Pulmonary artery endothelial cell (primary cell): ENCODE measurements at places on chromosomes 1 and 21. TPM values are rescaled to one million over a fixed set of nuclear protein-coding genes. Genes with fewer than 3 reads are reported as not detected.

DNA sequence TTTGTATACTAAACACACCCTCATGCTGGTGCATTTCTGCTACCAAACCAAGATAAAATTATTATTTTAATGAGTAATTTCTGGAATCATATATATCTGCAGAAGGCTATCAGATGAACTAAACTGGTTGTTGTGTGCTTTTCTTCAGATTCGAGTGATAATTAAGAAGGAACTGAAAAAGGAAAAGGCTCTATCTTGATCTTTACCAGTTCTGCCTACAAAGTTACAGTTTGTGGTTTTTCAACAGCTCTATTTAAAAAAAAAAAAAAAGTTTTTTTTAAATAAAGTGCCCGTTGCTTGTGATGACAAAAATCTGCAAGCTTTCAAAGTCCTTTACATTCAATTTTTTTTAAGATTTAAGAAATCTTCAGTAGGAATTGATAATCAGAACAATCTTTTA is 13.6 kb downstream of the DENND1B start:
- no peak for DNase-seq

- no peak for DNase-seq
These were observed 15.9 kb upstream of the ELOA start for GRCh38 chr1:23727362-23727811.

GRCh38 chr1:186442651-186443375 is 18.1 kb downstream of the PDC start:
- peak; percentile 74 for DNase-seq

GRCh38 chr1:165633614-165634013 is 2.6 kb downstream of the MGST3 start:
- no peak for DNase-seq

MSH4 gene
- total RNA-seq = 0.13 and 0.35 TPM in 2 replicates

- no peak for DNase-seq
These were observed 96.3 kb upstream of the KLHDC7A start for GRCh38 chr1:18384471-18384870.

- no peak for DNase-seq
These were observed 29.8 kb downstream of the RBM11 start for GRCh38 chr21:14245711-14246110.

DNA sequence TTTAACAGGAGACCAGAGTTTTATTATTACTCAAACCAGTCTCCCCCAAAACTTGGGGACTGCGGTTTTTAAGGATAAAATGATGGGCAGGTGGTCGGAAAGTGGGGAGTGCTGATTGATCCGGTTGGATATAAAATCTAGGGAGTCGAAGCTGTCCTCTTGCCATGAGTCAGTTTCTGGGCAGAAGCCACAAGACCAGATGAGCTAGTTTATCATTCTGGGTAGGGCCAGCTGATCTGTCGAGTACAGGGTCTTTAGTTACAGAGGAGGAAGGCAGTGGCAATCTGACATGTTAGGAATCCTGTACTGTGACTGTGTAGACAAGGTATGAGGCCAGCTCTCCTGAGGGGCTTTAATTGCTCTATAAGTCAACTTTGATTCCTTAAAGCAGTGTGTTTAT is 22.9 kb upstream of the FOXE3 start:
- DNase-seq = no peak

- no peak for DNase-seq
These were observed 4.4 kb downstream of the ST7L start for GRCh38 chr1:112614460-112615065.

DNA sequence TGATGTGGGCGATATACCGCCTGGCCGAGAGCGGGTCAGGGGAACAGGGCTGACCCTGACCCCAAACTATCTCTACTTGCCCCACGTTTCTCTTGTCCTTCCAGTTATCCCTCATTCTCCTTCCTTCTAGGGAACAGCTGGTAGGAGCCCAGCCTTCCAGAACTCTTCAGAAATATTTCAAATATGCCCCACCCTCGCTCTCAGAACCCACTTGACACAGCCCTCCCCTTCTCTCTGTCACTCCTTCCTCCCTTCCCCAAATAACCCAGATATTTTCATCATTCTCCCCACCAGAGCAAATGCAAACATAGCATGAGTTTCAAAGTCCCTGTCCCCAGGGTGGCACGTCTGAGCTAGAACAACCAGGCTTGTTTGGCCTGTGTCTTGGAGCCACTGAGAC is 1.1 kb downstream of the CACNA1S start:
- DNase-seq = no peak

DNA sequence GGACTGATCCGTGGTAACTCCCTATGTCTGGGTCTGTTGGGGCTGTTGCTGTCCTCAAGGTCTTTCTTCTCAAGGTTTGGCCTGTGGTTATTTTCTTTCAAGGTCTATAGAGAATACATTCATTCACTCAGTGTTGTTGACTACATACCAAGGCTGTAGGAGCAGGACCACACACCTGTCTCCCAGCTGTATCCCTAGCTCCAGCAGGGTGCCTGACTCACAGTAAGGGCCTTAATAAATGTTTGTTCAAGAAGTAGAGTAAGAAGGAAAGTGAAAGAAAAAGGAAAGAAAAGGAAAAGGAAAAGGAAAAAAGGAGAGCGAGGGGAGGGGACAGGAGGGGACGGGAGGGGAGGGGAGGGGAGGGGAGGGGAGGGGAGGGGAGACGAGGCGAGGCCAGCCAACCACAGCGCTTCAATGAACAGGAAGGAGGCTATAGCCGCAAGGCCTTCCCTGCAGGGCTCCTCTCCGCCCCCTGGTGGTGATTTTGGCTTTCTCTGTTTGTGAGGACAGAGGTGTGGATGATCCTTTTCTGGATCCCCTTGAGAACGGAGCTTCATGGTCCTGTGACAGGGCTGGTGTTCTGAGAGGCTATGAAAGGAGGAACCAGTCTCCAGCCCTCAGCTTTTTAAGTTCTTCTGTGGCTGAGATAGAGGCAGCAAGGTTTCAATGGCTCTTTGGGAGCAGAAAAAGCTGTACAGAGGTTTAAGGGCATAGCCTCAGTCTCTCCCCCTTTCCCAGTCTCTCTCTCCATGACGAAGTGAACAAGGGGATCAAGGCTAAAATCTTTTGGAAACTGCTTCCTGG is 30.6 kb upstream of the LCE5A start:
- DNase-seq = no peak

- DNase-seq = no peak
These were observed 6.5 kb downstream of the RPS6KA1 start for GRCh38 chr1:26536081-26536480.

LAX1 gene
- 0.11 and 0.13 TPM in 2 replicates for total RNA-seq

DNA sequence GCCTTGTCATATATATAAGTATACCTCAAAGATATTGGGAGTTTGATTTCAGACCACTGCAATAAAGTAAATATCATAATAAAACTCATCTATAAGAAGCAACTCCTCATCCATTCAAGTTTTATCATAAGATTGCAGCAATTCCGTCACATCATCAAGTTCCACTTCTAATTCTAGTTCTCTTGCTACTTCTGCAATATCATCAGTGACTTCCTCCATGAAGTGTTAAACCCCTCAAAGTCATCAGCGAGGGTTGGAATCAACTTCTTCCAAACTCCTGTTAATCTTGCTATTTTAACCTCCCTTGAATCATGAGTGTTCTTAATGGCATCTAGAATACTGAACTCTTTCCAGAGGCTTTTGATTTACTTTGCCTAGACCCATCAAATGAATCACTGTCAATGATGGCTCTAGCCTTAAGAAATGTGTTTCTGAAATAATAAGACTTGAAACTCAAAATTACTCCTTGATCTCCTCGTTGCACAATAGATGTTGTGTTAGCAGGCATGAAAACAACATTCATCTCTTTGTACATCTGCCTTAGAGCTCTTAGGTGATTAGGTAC is 88.3 kb downstream of the RPE65 start:
- no peak for DNase-seq

APCS gene
- total RNA-seq = not detected in 2 replicates

DNA sequence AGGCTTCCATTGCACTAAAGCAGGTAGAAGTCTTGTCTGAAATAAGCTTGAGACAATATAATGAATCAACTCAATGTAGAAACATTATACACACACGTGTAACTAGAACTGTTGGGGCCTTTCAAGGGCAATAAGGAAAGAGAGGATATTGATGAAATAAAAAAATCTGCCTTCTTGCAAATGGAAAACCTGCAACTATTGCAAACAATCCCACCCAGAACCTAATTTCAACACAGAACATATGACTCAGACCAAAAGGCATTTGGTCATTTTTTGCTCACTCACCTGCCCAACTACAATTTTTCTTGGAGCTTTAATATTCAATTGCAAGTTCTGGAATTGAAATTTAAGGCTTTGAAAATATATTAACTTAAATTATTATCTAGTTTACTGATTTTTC is 900.1 kb downstream of the TTLL7 start:
- DNase-seq = no peak

- no peak for DNase-seq
These were observed 240.6 kb downstream of the PTBP2 start for GRCh38 chr1:96962216-96962615.

NCAM2 gene
- 0.11 and 0.40 TPM in 2 replicates for total RNA-seq

GIPC2 gene
- total RNA-seq = 14.6 and 26.1 TPM in 2 replicates

- DNase-seq = peak; percentile 19
These were observed 62.8 kb downstream of the EDEM3 start for GRCh38 chr1:184691719-184692324.

GJB4 gene
- total RNA-seq = not detected in 2 replicates

GRCh38 chr1:61337981-61338848 is 255.9 kb downstream of the NFIA start:
- DNase-seq = peak; percentile 77

DNA sequence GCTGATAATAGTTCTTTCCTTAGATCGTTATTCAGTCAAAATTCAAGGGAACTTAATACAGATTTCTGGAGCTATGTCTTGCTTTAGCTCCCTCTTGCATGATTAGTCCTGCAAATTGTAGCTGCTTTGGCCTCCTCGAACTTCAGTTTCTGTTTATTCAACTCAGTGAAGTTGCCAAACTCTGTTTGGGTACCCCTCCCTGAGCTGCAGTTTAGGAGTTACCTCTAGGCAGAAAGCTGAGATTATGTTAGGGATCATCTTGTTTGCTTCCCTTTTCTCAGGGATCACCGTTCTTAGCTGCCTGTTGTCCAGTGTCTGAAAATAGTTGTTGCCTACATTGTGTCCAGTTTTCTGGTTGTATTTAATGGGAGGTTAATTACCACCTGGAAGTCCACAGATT is 43.5 kb downstream of the SNX27 start:
- DNase-seq = no peak

- DNase-seq = no peak
These were observed 18.2 kb upstream of the PDC start for GRCh38 chr1:186479162-186479561.

WNT9A gene
- 4.1 and 4.9 TPM in 2 replicates for total RNA-seq

- DNase-seq = no peak
These were observed 25.5 kb downstream of the ENAH start for GRCh38 chr1:225627304-225627947.

GNAT2 gene
- 0.26 and 0.42 TPM in 2 replicates for total RNA-seq

DNA sequence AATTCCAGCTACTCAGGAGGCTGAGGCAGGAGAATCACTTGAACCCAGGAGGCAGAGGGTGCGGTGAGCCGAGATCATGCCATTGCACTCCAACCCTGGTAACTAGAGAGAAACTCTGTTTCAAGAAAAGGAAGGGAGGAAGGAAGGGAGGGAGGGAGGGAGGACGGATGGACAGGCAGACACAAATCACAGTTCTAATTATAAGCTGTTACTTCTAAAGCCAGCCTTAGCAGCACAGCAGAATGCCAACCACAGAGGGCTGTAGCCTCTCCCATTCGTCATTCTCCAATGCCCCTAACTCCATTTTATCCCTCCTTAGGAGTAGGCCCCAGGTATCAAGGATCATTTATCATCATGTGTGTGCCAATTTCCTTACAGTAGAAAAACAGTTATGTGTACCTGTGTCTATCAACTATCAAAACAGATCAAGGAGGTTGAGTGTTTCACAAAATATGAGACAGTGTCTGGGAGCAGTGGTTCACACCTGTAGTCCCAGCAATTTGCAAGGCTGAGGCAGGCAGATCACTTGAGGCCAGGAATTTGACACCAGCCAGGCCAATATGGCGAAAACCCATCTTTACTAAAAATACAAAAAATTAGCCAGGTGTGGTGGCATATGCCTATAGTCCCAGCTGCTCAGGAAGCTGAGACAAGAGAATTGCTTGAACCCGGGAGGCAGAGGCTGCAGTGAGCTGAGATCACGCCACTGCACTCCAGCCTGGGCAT is 19.1 kb downstream of the USP48 start:
- DNase-seq = no peak

DNA sequence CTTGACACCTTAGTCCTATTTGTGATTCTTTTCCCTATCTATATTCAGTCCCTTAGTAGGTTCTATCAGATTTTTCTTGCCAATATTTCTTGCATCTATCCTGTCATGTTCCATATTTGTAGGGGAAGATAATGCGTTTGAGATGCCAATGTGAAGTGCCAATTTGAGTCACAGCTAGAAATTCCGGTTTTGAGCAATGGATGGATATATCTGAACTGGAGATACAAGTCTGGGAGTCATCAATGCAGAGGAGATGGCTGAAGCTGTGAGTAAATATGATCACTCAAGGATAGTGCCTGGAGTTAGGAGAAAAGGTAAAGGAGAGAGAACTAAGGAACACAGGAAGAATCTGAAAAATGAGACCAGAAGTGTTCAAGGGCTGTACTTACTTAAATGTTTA is 93.8 kb downstream of the COQ8A start:
- no peak for DNase-seq
